CD4-positive, CD25-positive, alpha-beta regulatory T cell (primary cell): ENCODE measurements at places on chromosomes 11 and 22.

DNA sequence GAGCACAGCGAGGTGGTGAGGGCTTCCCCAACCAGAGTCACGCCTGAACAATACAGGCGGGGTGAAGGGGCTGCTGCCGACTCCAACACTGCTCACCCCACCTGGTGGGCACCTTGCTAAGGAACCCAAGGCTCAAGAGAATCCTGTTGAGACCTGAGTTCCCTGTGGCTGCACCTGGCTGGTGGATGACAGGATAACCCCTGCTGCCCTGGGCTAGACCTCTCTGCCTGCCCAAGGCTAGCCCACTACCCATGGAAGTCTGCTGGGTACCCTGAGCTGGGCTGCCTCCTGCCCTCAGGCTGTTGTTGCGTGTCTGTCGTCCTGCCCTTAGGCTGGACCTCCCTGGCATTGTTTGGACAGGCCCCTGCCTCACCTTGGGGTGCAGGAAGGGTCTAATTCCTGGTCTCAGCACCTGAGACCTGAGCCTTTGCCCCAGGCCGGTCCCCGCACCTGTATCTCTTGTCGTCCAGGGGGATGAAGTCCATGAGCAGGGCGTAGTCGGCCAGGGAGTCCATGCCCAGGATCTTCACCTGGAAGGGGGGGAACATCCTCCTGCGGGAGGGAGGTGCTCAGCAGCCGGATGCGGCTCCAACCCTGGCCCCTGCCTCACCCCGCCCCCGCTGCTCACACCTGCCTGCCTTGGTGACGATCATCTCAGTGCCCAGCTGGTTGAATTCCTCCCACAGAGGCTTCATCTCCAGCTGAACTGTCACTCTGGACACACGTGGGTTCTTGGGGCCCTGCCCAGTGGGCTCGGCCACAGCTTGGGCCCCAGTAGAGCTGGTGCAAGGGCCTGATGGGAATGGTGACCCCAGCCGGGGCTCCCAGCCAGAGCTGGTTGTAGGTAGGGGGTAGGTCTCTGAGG is 4.9 kb upstream of the NUDT8 start:
- no peak for DNase-seq

DNA sequence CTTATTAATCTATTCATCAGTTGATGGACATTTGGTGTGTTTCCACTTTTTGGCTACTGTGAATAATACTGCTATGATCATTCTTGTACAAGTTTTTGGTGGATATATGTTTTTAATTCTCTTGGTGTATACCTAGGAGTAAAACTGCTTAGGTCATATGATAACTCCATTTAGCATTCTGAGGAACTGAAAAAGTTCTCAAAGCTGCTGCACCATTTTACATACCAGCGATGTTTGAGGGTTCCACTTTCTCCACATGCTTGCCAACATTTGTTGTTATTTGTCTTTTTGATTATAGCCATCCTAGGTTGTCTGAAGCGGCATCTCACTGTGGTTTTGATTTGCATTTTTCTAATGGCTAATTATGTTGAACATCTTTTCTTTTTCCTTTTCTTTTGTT is 4.1 kb upstream of the ACER3 start:
- DNase-seq, result no peak

DNA sequence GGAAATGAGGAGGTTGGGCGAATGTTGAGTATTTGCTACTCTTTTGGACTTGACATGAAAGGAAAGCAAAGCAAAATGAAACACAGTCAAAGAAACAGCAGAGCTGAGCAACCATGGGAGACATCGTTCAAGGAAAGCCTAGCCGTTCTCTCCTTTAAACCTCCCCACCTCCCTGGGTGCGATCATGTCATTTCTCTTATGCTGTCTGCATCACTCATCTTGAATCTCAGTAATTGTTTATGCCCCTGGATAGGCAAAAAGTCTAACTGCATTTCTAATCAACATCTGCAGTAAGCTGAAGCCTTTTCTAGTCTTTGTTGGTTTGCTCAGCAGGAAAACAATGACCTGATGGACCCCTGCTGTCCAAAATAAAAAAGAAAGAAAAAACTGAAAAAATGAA is 107.0 kb downstream of the MSANTD4 start:
- no peak for DNase-seq

- no peak for DNase-seq
These were observed 361.0 kb upstream of the ANO3 start for GRCh38 chr11:25970726-25971508.

- no peak for DNase-seq
These were observed 10.8 kb downstream of the BLID start for GRCh38 chr11:122105044-122105758.

DNA sequence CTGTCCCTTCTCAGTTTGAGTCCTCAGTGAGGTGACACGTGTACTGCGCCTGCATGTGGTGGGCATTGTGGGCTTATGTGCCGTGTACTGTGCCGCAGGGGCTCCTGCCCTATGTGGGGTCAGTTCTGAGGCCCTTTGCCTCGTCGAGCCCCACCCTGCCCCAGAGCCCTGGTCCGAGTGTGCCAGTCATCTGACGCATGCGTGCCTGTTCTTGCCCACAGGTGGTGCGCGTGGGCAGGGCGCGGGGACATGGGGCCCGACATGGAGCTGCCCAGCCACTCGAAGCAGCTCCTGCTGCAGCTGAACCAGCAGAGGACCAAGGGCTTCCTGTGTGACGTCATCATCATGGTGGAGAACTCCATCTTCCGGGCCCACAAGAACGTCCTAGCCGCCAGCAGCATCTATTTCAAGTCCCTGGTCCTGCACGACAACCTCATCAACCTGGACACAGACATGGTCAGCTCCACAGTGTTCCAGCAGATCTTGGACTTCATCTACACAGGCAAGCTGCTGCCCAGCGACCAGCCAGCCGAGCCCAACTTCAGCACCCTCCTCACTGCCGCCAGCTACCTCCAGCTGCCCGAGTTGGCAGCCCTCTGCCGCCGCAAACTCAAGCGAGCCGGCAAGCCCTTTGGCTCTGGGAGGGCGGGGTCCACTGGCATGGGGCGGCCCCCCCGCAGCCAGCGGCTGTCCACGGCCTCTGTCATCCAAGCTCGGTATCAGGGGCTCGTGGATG is 22.3 kb upstream of the TMEM191C start:
- no peak for DNase-seq

GRCh38 chr11:47587039-47587716 is 700 bp downstream of the FAM180B start:
- DNase-seq, result no peak

GRCh38 chr11:2214527-2215229 is 43.1 kb upstream of the TH start:
- DNase-seq, result no peak

- peak; percentile 67 for DNase-seq
These were observed at the start of gene CD3D for GRCh38 chr11:118342503-118343161. CD3D (minus strand) TSS chr11:118342705; CDS start chr11:118342607, 98 bp downstream.

DNA sequence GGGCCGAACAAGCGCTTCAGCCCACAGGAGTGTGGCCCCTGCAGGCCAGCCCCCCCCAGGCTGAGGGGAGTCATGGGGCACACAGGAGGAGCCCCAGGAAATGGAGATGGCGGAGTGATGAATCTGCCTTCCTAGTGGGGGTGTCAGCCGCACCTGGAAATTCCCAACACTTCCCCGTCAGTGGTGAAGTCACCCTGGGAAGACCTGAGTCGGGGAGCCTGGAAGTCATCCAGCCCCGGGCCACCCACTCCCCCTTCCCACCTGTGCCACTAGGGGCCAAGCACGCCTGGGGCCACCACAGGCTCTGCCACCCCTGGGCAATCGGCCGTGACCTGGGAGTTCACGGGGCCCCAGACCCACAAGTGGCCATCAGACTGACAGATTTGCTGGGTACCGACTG is 12.6 kb downstream of the WNT7B start:
- DNase-seq, result no peak

DNA sequence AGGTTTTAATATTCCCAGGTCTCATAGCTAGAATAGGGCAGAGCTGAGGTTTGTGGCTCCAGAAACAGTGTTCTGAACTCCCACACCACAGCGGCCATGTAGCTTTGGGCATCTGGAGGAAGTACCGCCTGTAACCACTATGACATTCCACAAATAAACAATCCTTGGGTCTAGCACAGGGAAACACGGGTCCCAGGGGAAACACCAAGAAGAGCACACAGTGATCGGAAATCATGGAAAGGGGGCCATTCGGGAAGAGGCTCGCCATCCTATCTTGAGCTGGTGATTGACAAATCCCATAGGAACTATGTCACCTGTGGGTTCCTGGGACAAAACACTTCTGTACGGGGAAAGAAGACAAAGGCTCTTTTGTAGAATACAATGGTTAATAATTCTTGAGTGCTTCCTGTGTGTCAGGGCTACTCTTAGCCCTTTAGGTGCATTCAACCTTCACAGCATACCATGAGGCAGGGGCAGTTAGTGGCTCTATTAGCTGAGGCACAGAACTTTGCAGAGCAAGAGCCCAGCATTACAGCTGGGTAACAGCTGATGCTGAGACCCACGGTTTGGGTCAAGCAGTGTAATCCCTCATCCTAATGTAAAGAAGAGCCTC is 514.2 kb downstream of the NTM start:
- DNase-seq, result no peak

DNA sequence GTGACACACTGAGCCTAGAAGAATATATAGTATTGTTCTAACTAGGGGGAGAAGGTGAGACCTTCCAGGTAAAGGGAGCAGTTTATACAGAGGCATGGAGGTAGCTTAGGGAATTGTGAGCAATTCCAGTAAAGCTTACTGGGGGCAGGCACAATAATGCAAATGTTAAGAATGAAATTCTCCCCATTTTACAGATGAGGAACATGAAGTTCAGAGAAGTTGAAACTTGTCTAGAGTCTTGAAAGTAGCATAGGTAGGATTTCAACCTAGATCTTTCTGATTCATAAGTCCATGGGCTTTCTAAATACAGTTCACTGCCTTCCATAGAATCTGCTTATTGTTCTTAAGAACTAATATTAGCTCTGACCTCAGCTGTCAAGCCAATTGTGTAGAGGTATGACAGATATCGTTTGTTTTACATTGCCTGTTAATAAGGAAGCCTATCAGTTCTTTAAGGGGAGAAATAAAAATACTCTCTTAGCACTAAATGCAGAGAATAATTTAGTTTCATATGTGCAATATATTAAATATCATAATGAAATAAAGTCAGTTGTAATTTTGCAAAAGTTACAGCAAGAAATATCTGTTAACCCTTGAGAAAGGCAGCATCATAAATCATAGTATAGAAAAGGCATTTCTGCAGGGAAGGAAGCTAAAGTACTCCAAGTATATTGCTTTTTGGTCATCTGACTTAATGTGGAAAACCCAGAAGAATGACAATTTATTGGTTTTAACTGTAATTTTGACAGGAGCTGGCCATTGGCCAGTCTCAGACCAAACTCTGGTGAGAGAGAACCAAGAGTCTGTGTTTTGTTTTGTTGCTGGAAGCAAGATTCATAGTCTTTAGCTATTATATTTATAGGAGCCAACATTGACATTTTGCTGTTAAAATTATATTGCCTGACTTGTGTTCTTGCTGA is 181.8 kb downstream of the UVRAG start:
- no peak for DNase-seq

GRCh38 chr11:86414032-86414431 is 39.3 kb downstream of the CCDC81 start:
- DNase-seq, result no peak

DNA sequence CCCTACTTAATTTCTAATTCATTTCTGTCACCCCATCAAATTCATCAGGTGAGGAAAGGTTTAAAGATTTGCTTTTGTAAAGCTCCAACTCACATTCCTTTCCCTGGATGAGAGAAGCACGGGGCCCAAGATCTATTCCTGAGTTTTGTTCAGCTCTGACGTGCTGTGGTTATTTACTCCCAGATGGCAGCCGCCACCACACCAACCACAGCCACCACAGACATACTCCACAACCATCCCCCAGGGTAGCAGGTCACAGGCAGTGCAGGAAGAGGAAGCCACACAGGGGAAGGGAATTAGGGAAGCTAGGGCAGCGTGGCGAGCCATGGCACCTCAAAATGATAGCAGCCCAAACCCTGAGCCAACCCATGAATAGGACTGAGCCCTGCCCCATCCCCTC is 63.5 kb upstream of the CSNK2A3 start:
- DNase-seq, result no peak

- DNase-seq, result no peak
These were observed 4.6 kb downstream of the C11orf71 start for GRCh38 chr11:114395736-114396135.

GRCh38 chr22:31866918-31867317 is 77.4 kb upstream of the YWHAH start:
- no peak for DNase-seq

DNA sequence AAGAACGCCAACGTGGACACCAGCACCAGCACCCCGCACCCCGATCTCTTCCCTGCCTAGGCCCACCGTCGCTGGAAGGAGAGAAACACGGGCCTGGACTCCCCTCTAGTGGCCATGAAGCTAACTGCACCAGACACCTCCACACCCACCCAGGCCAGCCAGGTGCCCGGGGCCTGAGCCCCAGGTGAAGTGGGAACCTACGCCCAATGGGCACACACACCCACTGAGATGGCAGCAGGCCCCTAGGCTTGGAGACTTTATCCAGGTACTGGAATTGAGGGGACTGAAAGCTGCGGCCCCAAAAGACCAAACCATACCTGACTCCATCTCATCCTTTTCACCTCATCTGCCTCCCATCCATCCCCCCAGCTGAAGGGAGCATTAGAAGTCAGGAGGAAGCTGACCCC is 81.0 kb downstream of the BUD13 start:
- DNase-seq, result peak; percentile 16

GRCh38 chr22:39528080-39528661 is 4.4 kb downstream of the RPS19BP1 start:
- DNase-seq, result no peak

DNA sequence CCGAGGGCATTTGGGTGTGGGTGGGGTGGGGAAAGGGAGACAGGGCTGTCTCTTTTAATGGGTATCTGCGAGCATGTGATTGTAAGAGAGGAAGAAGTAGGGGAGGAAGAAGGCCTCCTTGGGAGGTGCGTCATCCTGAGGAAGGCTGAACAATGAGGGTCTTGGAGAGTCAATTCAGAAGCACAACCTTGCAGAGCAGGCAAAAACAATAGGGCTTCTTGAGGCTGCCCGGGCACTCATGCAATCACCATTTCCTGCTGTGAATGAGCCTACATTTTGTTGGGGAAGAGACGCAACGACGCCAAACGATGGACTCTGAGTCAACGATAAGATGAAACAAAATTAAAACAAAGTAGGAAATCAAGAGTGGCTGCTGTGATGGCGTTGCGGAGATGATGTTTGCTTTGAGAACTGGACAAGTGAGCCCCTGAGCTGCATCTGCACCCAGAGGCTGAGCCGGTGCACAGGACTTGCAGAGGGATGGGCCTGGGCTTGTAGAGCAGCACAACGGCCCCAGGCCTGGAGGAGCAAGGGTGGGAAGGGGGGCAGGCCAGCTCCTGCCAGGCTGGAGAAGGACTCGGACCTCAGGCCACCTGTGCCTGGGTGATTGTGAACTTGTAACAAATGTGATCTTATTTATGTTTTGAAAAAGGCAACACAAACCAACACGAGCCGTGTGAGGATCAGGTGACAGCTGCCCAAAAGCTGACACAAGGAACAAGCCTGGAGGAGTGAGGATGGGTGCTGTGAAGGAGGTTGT is 92.3 kb upstream of the B3GAT1 start:
- DNase-seq, result no peak
